Thoracic aorta (tissue), 2 donors: ENCODE measurements at places on chromosomes 6 and 20.

GRCh38 chr20:35013421-35014411 lies 58.0 kb downstream of the MYH7B start:
- no peak for DNase-seq

DNA sequence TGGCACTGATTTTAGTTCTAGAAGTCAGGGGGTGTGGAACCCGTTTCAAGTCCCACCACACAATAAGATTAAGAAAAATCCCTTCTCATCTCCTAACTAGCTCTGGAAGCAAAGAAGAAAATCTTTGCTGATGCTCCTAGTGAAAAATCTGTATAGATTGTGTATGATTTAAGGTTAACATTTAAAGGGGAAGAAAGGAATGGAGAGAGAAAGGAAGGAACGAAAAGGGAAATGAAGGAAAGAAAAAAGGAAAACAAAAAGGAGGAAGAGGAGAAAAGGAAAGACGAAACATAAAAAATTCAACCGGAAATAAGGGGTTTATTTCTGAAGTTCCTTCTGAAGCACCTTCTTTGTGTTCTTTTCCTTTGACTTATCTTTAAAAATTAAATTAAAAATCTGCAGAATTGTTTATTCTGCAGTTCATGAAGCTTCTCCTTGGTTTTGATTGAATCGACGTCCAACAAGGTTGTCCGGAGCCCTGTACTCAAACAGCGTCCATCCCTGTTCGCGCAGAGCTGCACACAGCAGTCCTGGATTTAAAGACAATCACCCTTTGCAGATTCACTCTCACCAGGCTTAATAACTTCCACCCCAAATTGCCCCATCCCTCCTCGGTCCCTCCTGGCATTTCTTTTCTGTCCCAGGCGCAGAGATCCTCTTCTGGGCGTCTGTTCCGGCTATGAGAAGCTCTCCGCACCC lies 1.6 kb upstream of the TFAP2B start:
- no peak for DNase-seq

- DNase-seq: no peak
Measured at GRCh38 chr20:48958743-48959142, 37.2 kb downstream of the ARFGEF2 start.

GRCh38 chr20:17560344-17561074 lies 9.4 kb upstream of the DSTN start:
- no peak for DNase-seq

DNA sequence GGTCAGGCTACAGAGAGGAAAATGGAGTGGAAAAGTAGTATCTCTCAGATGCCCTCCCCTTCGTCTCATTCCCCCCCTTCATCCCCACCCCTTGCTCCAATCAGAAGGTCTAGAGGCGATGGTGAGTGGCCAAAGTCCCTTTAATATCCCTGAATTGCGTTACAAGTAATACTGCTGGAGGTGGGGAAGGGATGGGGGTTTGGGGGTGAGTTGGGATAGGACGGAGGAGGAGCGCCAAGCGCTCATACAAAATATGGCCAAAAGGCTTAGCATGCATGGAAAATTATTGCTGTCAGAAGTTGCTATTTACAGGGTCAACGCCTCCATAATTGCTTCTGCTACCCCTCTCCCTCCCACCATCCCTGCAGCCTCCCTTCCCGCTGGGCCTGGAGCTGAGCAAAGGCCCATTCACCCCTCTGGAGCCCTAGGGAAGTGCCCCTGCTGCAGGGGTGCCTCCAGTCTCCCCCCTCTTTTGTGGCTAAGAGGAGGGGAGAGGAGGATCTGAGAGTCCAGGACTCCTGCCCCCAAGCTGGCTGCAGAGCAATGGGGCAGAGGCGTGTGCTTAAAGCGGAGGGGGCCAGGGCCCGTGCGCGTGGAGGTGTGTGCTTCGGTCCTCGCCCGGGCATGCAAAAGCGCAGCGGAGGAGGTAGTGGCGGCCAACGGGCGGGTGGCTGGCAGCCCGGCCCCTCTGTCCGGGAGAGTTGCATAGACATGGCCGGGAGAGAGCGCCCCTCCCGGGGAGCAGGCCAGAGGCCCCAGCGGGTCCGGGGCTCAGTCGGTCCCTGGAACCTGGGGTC lies 8.7 kb upstream of the SRXN1 start:
- DNase-seq: no peak

GRCh38 chr6:75952128-75952527 lies 120.3 kb downstream of the IMPG1 start:
- no peak for DNase-seq

GRCh38 chr6:7196685-7197283 lies 89.0 kb downstream of the RREB1 start:
- DNase-seq: no peak

- DNase-seq: no peak
Measured at GRCh38 chr6:84243240-84243639, 15.8 kb upstream of the CEP162 start.

DNA sequence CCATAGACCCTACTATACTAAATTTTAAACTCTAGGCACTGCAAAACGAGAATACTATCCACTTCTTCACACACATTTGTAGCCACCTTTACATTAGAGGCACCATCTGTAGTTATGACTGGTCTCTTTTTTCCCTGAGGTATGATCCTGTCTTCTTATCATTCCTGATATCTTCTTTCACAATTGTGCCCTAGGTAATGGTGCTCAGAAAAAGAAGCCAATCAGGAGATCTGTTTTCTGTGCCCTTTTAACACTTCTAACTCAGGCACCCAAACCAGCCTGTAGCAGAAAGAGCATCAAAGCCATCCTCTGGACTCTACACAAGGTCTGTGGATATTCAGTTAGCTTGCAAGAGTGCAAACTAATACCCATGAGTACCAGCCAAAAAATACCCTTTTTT lies 149.7 kb upstream of the SGK1 start:
- no peak for DNase-seq

DNA sequence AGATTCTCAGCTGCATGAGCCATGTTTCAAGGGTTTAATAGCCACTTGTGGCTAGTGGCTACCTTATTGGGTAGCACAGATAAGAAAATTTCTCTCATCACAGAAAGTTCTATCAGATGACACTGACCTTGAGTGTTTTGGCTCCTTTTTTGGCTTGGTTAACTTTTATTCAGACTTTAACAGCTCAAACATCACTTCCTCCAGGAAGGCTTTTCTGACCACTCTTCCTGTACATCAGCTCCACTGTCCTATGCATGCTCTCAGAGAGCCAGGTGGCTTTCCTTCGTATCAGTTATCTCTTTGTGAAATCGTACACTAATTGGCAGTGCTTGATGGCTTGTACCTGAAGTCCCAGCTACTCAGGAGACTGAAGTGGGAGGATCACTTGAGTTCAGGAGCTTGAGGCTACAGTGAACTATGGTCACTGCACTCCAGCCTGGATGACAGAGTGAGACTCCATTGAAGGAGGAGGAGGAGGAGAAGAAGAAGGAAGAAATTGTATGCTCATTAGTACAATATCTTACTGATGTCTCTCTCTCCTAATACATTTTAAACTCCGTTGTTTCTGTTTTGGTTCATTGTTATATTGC lies 10.7 kb downstream of the MAFB start:
- DNase-seq: no peak

GRCh38 chr6:140480852-140481251 lies 1106.4 kb upstream of the CITED2 start:
- no peak for DNase-seq

DNA sequence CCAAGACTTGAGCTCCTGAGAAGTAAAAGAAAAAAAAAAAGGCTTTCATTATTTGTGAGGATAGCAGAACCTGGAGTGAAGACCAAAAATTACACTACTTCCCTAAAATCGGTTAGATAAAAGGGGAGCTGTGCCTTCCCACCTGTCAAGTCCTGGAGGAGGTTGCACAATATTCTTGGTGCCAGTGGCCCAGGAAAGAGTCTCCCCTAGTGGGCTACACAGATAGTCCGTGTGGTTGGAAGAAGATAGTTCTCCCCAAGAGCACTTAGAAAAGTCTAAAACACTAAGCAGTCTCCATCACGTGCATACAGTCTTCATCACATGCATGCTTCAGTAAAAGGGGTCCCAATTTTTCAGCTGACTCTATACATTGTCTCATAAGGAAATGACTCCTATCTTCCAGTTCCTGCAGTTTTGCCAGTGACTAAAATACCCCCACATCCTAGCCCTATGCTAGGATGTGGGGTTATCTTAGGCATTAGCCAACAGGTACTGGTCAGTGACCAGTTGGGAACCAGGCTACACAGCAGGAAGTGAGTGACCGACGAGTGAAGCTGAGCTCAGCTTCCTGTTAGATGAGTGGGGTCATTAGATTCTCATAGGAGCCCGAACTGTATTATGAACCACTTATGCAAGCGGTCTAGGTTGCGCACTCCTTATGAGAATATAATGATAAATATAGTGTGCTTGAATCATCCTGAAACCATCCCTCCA lies 199.5 kb upstream of the FAM83B start:
- DNase-seq: no peak

DNA sequence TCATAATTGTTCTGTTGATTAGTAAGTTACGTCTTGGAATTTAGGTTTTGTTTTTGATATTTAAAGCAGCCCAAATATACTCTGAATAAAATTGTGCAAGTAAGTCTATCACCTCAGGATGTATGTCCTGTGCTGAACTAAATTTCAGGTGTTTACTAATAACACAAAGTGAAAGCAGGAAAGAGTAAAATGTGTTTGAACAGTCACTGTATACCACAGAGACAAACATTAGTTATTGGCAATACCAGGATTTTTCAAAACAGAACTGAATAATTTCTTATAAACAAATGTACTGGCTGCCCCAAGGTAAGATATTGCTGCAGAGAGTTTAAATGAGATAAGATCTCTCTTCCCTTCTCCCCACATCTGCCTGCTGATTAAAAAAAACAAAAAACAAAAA lies 404.7 kb upstream of the RUNX2 start:
- no peak for DNase-seq

- no peak for DNase-seq
Measured at GRCh38 chr6:17980329-17980728, 7.1 kb downstream of the KIF13A start.

GRCh38 chr6:113997116-113997515 lies 26.2 kb upstream of the HDAC2 start:
- no peak for DNase-seq

DNA sequence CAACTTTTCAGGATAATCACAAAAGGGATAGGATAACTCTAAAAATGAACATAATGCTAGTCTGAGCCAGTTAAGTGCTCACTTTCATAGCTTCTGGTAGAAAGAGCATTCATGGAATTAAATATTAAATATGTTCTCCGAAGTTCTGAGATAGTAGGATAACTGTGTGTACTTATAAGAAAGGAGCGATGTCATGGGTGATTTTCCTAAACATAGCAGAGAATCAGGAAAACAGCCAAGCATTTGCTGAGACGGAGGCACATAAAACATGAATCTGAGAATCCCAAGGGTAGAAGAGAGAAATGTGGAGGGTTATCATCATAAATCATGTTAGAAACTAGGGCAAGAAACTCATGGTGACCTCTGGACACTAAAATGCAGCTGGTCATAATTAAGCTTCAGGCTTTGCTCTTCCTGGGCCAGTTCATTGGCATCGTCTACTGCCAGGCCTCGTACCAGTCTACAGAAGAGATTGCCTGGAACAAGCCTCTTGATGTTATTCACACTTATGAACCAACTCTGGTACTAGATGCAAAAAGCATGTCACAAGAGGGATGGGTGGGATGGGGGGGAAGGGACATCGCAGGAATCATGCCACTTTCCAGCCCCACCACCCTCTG lies 436.6 kb downstream of the PRKN start:
- no peak for DNase-seq

DNA sequence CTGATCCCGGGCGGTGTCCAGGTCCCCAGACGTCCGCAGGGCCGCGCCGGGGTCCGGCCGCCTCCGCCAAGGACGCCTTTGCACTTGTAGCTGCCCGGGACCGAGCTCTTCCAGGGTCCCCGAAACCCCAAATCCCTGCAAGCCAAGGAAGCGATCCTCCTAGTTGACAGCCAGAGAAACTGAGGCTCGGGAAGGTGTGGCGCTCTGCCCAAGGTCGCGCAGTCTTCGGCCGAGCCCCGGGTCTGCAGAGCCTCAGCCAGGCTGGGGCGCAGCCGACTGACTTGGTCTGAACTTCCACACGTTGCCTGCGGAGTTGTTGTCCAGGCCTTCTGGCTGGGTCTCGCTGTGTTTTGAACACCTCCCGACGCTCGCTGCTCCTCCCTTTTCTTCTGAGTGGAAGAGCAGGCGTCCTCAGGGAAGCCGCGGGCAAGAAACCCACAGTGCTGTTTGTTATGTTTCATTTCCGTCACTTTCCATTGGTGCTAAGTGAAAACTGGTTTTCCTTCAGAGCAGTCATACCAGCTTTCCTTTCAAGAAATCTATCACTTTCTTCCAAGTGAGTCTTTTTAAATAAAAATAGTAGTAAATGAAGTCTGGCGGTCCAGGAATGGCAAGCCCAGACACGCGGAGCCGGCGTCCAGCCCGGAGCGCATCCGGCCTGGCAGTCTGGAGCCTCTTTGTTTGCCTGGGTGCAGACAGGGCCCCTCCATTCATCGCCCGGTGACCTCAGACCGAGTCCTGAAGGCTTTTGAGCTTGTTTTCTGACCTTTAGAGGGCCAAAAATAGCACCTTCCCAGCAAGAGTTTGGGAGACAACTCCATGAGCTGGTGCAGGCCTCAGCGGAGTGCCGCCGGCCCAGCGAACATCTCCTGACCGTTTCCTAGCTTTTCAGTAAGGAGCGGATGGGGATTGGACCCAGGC lies 698 bp downstream of the FAM210B start:
- no peak for DNase-seq

- DNase-seq: no peak
Measured at GRCh38 chr6:105832313-105832761, 253.8 kb upstream of the PRDM1 start.

- no peak for DNase-seq
Measured at GRCh38 chr6:166989427-166990032, 9.7 kb upstream of the CEP43 start.

- DNase-seq: no peak
Measured at GRCh38 chr20:54284928-54285704, 77.2 kb downstream of the PFDN4 start.

- DNase-seq: no peak
Measured at GRCh38 chr6:63637865-63638445, 2.4 kb downstream of the PHF3 start.

GRCh38 chr6:42316981-42317380 lies 99.3 kb upstream of the MRPS10 start:
- no peak for DNase-seq

DNA sequence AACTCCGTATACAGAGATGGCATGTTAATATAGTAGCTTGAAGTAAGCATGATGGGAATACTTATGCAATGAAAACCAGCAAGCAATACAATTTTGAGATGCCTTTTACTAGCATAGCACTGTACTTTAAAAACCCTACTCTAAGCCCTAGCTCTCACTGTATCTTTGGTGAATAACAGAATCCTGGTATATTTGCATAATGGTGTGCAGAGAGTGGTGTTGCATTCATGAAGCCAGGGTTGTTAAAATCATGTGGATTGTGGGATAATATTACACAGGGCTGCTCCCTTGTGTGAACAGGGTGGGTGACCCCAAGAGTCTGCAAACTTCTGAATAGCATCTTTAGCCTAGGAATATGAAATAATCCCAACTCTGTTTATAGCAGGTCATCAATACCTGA lies 105.2 kb upstream of the BMP2 start:
- DNase-seq: no peak

- DNase-seq: no peak
Measured at GRCh38 chr6:41535766-41536165, 10.4 kb upstream of the FOXP4 start.

GRCh38 chr6:167298127-167298526 lies 7.0 kb downstream of the UNC93A start:
- DNase-seq: no peak
